ENCODE measurements at places on chromosomes 5 and 9.
A peak's percentile ranks its signal among the peaks of the same experiment; 100 is the strongest.

- no peak for DNase-seq
These were observed 486.1 kb downstream of the KDM4C start for GRCh38 chr9:7243838-7244237.

DNA sequence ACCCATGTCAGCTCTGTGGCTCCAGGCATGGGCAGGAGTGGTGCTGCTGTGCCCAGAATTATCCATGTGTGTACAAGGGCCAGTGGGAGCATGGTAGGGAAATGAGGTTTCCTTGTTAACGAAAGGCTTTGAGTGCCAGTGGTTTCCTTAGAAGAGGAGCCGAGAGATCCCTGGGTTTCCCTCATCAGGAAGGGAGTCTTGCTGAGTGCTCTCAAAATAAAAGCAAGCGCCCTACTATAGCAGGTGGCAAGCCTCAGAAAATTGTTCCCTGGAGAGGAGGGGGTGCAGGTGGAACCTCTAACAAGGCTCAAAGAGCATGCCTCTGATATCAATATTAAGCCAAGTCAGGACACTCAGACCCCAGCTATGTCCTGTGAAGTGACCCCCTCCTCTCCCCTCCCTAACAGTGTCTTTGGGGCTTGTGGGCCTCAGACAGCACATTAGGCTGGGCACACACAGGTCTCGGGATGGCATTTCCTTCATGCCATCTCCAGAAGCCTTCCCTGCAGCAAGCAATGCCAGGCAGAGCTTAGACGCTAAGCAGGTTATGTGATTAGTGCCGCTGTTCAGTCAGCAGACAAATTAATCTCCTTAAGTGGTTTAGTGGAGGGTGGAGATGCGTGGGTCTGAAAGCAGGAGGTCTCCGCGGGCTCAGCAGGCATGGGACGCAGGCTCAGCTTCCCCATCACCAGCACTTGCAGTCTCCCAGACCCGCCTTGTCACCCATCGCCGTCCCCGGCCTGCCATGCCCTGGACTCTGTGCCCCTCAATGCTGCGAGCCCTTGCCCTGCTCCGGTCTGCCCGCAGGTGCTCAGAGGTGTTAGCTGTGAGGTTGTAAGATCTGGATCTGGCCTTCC is 60.0 kb upstream of the RARS1 start:
- DNase-seq: peak; percentile 31

DNA sequence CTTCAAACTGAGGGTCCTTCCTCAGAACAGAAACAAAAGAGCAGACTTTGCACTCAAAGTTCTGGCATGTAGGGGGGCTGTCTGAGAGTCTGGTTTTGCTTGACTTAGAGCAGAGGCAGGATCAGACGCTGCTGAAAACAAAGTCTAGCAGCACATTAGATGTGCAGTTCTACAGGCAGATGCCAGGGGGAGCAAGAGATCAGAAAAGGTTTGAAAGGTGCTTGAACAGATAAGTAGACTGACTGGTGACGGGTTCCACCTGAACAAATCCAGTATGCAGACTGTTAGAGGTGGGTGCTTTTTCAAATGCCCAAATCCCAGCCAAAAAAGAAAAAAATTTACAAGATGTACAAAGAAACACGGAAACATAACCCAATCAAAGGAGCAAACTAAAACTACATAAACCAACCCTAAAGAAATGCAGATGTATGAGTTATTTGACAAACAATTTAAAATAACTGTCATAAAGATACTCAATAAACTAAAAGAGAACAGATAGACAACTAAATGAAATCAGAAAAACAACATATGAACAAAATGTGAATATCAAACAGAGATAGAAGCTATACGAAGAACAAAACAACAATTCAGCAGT is 194.7 kb upstream of the FREM1 start:
- peak; percentile 70 for DNase-seq

GRCh38 chr9:70113403-70114022 is 69.9 kb downstream of the MAMDC2 start:
- peak; percentile 44 for DNase-seq

GRCh38 chr9:104339692-104340091 is 164.4 kb upstream of the OR13F1 start:
- no peak for DNase-seq

- DNase-seq: no peak
These were observed 84.3 kb downstream of the MED27 start for GRCh38 chr9:131995382-131995781.

- no peak for DNase-seq
These were observed 174.8 kb downstream of the FAM114A2 start for GRCh38 chr5:153863951-153864350.

DNA sequence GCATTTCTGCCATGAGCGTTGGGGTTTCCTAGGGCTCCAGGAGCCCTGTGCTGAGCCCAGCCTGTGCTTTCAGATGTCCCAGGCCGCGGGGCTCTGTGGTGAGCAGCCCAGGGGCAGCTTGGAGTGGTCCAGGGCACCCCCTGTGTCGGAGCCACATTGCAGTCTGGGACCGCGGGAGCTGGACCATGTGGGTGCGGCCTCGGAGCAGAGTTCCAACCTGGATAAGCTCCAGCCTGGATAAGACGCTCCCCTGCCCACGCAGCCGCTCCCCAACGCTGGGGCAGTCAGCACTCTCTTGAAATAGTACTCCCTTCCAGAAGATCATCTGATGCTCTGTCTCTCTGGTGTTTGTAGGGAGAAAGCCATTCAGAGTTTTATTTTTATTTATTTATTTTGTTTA is 111.1 kb downstream of the WNK2 start:
- DNase-seq: no peak

GRCh38 chr5:39566891-39567290 is 142.1 kb upstream of the DAB2 start:
- DNase-seq: no peak
